ENCODE measurements at places on chromosomes 13 and 19. TPM values are rescaled to one million over a fixed set of nuclear protein-coding genes. Genes with fewer than 3 reads are reported as not detected.
A peak's percentile ranks its signal among the peaks of the same experiment; 100 is the strongest.

KLF2 gene
- total RNA-seq, result 22.5 TPM

PTH2 gene
- not detected for total RNA-seq

IQCN gene
- 0.59 TPM for total RNA-seq

FAM83E gene
- not detected for total RNA-seq

S1PR5 gene
- 3.8 TPM for total RNA-seq

TTC9B gene
- total RNA-seq, result 19.9 TPM

CGB2 gene
- not detected for total RNA-seq

SEMA6B gene
- 8.7 TPM for total RNA-seq

DNA sequence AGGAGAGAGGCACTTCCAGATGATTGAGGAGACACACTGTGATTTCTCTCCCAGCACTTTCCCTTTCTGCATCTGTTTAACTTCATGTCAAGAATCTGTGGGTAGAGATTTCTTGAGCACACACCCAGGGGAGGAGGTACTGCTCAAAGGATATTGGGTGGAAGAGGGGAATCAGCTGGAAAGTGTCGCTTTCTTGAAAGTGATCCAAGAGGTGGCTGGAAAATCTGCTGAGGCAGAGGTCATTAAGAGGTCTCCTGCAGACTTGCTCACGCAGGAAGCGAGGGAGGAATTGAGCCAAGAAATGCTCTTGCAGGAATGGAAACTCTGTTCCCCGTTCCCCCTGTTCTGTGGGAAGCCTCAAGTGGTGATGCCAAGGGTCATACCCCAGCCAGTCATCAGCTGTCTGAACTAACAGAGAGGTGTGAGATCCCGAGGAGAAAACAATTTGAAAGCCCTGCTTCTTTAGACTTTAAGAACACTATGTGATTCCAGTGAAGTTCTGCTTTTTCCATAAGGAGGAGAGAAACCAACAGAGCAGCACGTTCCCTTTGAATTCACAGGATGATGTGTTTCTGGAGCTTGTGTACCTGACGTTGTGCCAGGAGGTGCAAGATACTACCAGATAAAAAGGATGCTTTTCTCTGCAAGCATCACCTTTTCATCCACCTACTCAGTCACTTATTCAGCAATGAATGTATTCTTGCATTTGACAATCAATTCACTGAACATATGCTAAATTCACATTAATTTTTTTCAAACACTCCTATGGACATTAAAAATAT, 163.4 kb upstream of the GPR12 start:
- no peak for DNase-seq

- no peak for DNase-seq
Measured at GRCh38 chr13:60931858-60932546, 483.6 kb downstream of the PCDH20 start.

DNA sequence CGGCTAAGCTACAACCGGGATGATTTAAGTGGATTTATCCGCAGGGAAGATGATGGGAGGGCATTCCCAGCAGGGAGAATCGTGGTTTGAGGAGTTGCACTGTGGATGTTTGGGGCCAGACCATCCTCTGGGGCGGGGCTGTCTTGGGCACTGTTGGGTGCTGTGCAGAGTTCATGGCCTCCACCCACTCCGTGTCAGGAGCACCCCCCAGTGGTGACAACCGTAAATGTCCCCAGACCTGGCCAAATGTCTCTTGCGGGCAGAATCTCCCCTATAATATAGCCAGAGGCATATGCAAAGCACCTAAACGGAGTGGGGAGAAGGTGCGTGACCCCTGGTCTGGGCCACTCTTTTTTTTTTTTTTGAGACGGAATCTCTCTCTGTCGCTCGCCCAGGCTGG, 40.2 kb downstream of the SMIM24 start:
- DNase-seq, result no peak

DNA sequence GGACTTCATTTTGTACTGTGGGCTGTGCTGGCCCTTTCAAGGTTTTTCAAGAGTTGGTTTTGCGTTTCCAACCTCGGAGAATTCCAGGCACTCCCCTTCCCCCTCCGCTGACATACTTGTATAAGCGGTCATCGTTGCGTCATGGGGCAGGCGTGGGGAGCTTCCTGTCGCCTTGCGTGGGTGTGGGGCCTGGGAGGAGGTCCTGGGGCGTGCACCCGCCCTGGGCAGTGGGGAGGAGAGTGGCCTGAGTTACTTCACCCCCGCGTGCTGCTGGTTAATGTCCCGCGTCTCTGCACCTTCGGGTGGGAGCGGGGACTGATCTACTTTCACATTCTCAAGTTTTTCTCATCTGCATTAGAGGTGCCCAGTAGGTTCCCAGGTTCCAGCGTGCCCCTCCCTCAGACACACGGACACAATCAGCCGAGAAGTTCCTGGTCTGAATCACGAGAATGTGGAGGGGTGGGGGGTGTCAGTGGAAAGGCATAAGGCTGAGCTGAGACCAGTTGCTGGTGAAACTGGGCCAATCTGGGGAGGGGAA, 4.1 kb downstream of the IER2 start:
- no peak for DNase-seq

- no peak for DNase-seq
Measured at GRCh38 chr19:49042177-49042576, 1.5 kb upstream of the CGB5 start.

DNA sequence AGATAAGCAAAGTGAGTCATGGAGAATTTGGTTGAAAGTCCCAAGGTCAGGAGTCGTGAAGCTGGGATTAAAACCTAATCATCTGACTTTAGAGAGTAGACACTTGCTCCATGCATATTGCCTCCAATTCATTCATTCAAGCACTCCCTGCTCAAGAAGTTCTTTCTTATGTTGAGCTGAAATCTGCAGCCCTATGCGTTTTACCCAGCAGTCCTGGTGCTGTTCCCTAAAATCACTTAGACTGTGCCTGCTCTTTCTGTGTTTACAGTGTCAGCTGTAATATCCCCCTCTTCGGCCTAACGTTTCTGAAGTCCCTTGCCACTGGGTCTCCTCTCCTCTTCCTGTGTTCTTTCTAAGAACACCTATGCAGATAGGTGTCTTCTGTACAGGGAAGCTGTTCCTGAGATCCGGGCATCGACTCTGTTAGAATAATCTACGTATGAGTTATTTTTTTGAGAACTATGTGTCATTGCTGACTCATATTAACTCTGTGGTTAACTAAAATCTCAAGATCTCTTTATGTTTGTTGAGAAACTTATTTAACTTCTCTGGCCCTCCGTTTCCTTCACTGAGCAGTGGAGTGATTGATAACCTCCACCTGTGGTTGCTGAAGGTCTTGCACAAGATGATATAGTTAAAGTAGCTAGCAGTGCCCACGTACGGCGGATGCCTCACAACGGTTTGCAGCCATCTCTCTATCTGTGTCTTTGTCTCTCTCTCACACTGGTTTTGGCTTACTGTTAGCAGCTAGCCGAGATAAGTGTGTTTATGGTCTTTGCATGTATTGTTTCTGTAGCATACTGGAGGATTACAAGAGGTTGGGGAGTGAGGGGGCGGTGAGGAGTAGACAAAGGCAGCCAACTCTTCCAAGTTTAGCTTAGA, 4.7 kb downstream of the ALOX5AP start:
- DNase-seq, result no peak

- no peak for DNase-seq
Measured at GRCh38 chr13:27960362-27961226, 8.5 kb downstream of the CDX2 start.

GRCh38 chr19:15846923-15847322, 31.5 kb upstream of the OR10H1 start:
- no peak for DNase-seq

DNA sequence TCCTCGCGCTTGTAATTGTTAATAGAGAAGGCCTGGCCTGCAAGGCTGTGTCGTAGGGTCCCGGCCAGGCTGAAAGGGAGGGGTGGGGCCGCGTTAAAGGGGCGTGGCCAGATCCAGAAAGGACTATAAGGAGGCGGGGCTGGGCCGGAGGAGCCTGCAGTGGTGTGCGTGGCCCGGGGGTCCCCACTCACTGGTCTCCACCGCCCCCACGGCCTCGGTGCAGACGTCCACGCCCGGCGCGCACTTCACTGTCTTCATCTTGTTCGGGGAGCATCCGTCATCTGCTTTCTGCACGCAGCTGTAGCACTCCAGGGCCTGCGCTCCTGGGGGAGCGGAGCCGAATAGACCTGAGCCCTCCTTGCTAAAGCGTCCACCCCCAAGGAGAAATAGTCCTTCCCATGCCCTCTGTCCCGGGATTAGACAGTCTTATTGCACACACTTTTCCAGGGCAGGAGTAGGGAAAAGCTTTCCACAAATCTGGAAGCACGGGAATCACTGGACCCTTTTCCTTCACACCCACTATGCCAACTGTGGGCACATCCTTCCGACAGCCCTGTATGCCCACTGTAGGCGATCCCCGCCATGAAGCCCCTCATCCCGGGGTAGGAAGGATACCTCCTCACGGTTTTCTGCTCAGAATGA, 1.2 kb downstream of the LYPD3 start:
- DNase-seq, result no peak

GRCh38 chr19:16258440-16258903, 60.8 kb downstream of the AP1M1 start:
- no peak for DNase-seq

GRCh38 chr19:34309368-34310138, 55.2 kb downstream of the GARRE1 start:
- no peak for DNase-seq

- DNase-seq, result no peak
Measured at GRCh38 chr13:106472621-106473020, 62.8 kb downstream of the EFNB2 start.

DNA sequence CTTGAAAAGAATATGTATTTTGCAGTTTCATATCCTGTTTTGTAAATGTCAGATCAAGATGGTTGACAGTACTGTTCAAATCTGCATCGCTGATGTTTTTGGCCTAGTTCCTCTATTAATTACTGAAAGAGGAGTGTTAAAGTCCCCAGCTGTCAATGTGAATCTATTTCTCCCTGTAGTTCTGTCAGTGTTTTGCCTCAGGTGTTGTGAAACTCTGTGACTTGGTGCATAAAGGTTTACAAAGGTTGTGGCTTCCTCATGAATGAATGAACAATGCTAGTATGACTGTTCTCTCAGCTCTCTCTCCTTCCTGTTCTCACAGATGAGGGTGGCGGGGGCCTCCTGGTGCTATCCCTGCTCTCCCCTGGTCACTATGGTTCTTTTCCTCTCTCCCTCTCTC, 142.4 kb downstream of the MYCBP2 start:
- no peak for DNase-seq

DNA sequence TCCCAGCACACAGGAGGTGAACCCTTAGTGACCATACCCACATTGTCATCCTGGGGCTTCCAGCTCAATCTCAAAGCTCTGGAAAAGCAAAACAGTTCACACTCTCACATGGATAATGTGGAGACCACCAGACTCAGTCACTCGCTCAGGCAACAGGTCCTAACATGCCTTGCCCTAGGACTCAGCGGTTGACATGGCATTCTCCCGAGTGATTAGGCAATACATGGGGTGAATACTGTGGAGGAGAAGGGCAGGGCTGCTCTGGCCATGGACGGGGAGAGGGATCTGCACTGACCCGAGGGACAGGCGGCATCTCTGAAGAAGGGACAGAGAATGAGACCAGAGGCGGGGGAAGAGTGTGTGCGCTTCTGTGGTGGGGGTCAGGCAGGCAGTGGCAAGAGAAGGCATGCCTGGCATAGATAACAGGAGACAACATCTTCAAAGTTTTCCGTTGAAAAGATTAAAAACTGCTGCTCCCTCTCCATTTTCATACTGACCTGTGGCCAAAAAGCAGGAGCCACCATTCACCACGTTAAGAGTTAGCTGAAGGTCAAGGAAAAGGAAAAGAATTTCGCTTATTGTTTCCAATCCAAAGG, 44.5 kb upstream of the EPHX3 start:
- DNase-seq, result no peak

DNA sequence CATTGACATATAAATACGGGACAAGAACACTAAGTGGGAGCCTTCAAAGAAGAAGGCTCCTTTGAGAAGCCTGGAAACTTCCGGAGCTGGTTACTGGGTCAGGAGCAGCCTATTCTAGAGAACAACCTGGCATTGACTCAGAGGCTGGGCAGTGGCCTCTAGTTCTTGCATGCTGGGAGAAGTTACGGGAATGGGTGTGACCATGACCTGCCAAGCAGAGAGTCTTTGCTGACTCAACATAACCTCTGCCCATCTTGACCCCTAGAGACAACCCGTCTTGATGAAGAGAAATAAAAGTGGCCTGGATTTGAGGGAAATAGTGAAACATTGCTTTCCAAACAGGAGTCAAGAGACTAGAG, 21.0 kb downstream of the STARD13 start:
- no peak for DNase-seq

GRCh38 chr19:35100588-35101533, 14.8 kb upstream of the FXYD3 start:
- DNase-seq, result no peak

GRCh38 chr19:49056101-49056901, 1.2 kb downstream of the CGB7 start:
- DNase-seq, result peak; percentile 32

GRCh38 chr19:50567882-50568727, at the start of gene LRRC4B:
Gene LRRC4B (minus strand): TSS chr19:50568435. CDS start chr19:50548838, 19,597 bp downstream.
- peak; percentile 96 for DNase-seq

GRCh38 chr13:76754414-76754813, 131.8 kb downstream of the KCTD12 start:
- DNase-seq, result no peak

DNA sequence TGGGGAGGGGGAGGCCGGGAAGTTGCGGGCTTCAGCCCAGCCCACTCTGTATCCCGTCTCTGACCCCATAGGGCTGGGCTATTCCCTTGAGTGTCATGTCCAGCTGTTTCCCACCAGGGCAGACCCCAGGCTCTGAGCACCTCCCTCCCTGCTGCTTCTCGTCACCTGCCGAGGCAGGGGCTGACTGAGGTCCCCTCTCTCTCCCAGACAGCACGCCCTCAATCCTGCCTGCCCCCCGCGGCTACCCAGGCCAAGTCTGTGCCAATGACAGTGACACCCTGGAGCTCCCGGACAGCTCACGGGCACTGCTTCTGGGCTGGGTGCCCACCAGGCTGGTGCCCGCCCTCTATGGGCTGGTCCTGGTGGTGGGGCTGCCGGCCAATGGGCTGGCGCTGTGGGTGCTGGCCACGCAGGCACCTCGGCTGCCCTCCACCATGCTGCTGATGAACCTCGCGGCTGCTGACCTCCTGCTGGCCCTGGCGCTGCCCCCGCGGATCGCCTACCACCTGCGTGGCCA, 625 bp downstream of the F2RL3 start:
- DNase-seq, result no peak

DNA sequence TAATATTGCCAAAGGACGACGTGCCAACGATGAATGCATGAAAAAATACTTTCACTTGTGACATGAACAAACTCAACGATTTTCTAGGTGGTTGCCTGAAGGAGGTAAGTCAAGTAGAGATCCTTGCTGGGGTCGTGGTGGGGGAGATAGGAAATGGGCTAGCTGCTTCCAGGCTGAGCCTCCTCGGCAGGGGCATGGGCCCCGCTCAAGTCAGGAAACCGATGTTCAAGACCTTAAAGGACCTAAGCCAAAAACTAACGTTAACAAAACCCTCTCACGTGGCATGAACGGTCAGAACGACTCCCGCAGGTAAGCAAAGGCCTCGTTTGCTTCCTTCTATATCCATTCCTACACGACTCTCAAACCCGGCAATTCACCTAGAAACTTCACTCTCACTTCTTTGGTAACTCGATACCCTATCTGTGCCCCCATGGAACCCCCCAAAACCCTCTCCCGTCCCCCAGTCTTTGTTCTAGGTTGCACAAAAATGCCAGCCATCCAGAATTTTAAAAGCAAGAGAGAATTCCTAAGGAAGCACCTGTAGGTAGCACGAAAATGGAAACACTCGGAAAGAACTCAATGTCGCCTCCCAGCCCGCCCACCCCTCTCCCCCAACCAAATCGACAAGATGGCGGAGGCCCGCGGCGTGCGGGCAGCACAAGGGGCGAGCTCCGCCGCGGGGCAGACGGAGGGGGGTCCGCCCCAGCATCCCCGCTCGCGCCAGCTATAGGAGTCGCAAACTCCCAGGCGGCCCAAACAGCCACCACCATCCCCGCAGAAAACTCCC, 13.6 kb downstream of the ACP4 start:
- DNase-seq, result no peak

- DNase-seq, result peak; percentile 18
Measured at GRCh38 chr19:51333836-51334460, 8.0 kb downstream of the VSIG10L start.
